Stimulated activated CD4-positive, alpha-beta T cell treated with anti-CD3 and anti-CD28 coated beads, TNF-alpha, amount 100 ng/mL, for 24 hours (primary cell): ENCODE measurements at places on chromosomes 2 and 18.

DNA sequence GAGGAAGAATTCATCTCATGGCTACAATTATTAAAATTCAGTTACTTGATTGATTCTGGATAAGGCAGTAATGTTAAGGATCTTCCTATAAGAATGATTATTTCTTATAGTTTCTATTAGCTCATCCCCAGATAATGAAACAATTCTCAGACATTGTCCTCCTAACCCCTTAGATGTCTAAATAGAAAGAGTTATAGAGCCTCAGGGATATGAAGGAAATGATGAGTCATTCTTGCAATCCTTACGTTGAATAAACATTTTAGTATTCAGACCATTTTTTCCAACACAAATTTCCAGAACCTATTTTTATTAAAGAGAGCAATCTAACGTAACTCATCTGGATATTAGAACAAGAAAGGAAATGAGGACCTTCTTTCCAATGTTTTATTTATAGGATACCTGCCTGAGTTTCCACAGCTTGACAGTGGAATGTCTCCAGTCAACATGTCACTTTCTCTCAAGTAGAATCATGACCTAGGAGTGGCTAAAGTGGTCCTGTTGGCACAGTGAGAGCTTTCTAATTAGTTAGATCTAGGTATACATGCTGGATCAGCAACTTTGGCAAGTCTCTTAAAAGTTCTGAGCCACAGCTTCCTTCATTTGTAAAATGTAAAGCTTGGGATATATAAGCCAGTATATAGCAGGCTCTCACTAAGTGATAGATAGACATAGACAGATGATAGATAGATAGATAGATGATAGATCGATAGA, 88.0 kb upstream of the RAB27B start:
- DNase-seq = no peak

GRCh38 chr2:186526281-186526680, 40.2 kb downstream of the ZC3H15 start:
- no peak for DNase-seq

GRCh38 chr2:116719836-116720235, 1094.7 kb upstream of the DDX18 start:
- no peak for DNase-seq

DNA sequence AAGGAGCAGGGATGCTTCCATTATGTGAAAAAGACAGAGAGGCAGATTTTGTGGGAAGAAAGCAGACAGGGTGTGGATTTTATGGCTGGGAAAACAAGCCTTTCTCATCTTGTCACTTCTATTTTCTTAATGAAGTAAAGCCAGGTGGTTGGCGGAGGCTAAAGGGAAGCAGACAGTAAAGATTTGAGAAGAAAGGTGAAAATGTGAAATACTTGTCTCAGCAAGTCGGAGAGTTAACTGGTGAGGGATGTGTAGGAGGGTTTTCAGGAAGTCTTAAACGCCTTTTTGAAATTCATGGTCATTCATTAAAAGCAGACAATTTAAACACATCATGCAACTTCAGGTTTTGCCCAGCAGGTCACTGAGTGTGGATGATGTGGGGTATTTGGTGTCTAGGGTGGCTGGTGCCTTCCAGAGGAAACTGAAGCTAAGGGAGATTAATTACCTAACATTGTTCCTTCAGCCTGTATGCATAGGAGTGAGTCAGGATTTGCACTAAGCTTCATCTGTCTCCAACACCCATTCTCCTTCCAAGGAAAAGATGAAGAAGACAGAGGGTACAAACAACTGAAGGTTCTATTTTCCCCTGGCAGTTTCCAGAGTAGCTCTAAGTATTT, 20.7 kb downstream of the SLC14A2 start:
- no peak for DNase-seq

DNA sequence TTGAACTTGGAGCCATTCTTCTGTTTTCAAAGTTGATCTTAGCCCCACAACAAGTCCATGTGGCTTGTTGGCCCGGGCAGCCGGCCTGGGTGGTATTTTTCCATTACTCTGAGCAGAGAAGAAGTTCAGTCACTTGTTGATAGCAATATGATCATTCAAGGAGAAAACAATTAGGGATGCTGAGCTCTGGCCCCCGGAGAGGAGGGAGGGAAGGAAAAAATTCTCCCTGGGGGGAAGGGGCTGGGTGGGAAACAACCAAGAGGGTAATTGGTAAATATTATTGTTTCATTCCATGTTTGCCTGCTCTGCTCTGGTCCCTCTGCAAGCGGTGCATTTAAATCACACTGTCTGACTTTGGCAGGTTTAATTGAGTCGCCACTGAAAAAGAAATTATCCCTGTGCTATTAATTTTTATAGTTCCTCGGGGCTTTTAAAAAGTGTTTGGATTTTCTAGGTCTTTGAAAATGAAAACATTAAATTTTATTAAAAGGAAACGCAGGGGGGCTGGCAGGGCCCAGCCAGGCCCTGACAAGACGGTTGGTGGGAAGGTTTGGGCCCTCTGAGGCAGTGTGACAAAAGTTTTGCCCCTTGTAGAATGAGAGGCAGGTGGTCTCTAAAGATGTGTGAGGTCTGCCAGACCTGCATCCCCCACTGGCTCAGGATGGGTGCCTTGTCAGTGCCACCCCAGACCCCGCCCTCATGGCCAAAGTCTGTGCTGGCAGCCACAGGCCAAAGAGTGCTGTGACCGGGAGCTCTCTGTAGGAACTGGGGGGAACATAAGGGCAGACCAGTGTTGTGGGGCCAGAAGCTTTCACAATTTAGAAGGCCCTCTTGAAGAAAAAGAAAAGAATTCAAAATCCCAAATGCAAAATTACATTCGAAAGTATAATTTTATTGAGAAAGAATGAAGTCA, 52.5 kb upstream of the SLC14A2 start:
- no peak for DNase-seq

DNA sequence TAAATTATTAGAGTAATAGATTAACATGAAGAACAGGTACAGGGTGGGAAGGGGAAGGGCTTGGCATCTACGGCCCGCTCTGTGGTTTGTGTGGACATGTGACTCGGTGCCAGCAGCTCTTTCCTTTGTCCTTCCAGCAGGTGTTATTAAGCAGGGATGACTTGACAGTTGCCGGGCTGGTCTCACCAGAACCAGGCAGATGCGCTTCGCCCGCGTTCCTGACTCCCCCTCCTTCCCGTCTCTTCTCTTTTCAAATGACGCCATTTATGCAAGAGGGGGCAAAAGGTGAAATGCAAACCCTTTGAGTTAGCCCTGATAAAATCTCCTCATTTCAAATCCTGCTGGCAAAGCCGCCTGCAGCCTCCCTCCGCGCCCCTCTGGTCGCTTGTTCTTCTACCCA, 38.9 kb upstream of the MGAT4A start:
- no peak for DNase-seq

DNA sequence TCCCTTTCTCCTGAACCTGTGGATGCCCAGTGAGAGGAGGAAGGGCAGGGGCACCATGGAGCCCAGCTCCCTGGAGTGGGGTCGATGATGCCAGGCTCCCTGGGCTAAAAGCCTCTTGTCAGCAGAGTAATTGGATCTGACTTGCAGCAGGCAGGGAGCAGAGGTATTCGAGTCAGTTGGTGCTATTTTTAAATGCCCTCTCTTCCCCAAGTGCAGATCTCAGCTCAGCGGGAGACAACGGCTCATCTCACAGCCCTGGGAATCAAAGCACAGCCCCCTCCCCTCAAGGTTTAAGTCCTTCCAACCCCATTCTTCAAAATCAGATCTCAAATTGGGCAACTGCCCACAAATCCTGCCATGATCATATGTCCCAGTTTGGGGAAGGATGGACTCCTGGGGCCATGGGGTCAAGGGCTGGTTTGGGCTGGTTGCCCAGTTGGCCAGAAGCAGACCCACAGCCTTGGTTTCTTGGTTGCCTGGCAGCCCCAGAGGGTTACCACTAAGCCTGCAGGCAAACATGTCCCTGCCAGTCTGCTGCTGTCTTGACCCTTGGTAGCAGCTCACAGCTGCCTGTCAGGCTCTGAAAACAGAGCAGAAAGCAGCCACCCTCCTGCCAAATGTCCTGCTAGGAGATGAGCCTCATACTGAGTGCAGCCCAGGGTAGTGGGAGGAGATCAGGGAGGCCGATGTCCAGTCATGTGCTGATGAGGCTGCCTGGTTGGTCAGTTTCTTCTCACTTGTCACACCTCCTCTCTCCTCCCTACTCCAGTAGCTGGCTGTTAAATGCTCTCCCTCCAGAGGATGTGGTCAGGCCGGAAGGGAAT, 244.9 kb downstream of the LOXHD1 start:
- no peak for DNase-seq

DNA sequence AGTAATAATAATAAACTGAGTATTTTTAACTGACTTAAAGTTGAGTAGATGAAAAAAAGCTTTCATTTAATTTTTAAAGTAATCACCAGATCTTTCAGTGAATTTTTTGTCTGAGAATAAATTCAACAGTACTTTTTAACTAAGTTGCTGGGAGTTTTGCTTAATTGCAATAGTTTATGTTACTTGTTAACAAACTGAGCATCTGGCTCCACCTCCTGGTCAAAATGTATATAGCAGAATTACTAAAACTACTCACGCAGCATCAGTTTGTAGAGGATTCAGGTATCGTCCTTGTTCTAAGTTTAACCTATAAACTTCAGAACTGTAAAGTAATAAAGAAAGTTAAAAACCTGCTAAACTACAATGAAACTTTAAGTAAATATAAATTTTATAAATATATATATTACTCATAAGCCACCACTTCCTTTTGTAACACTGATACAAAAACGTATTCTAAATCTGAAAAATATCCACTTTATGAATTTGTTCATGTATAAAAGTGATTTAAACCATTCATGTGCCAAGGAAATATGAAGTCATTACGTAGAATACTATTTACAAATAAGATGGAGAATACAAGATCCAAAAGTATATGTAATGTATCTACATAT, 21.3 kb downstream of the NOL10 start:
- no peak for DNase-seq

- DNase-seq = no peak
Measured at GRCh38 chr18:51617167-51617566, 419.7 kb upstream of the MEX3C start.

DNA sequence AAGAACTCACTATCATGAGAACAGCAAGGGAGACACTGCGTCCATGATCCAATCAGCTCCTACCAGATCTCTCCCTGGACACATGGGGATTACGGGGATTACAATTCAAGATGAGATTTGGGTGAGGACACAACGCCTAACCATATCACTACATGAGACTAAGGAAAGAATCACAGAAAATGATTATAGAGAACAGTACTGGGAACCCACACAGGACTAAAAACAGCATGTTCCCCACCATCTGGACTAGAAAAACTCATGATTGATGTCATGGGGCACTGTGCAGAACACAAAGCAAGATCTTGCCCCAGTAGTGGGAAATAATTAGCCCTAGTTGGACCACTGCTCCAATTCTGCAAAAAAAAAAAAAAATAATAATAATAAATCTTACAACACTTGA, 63.5 kb downstream of the HIBCH start:
- no peak for DNase-seq
